ENCODE measurements at places on chromosomes 5 and 9. TPM values are rescaled to one million over a fixed set of nuclear protein-coding genes. Genes with fewer than 3 reads are reported as not detected.

- peaks cover 72% of the 10 kb centered on the region for H3K4me1 ChIP-seq
- no peak for DNase-seq
- no peak overlapping the region for H3K4me3 ChIP-seq
- H3K27me3 ChIP-seq = no peaks in the 10 kb centered on the region
- peak overlapping the region; percentile 94 for H3K27ac ChIP-seq
Measured at GRCh38 chr9:134704498-134704897, 62.9 kb downstream of the COL5A1 start.

Gene IFNK
- total RNA-seq = not detected

Gene IL5
- not detected for total RNA-seq

Gene ADAM19
- 4.9 TPM for total RNA-seq

Gene SAXO1
- total RNA-seq = not detected

- no peaks in the 10 kb centered on the region for H3K27me3 ChIP-seq
- H3K27ac ChIP-seq = no peak overlapping the region
- DNase-seq = no peak
- no peaks in the 10 kb centered on the region for H3K4me1 ChIP-seq
- no peaks in the 10 kb centered on the region for H3K36me3 ChIP-seq
Measured at GRCh38 chr5:167049771-167050567, 1241.5 kb upstream of the WWC1 start.

Gene LCNL1
- 2.0 TPM for total RNA-seq

- DNase-seq = no peak
- no peak overlapping the region for H3K27ac ChIP-seq
- H3K4me3 ChIP-seq = no peak overlapping the region
- H3K27me3 ChIP-seq = no peaks in the 10 kb centered on the region
Measured at GRCh38 chr9:70119786-70120185, 76.1 kb downstream of the MAMDC2 start.

GRCh38 chr9:102049586-102050246 is 311.3 kb upstream of the GRIN3A start:
- H3K36me3 ChIP-seq = no peaks in the 10 kb centered on the region
- H3K4me3 ChIP-seq = no peak overlapping the region
- no peak overlapping the region for H3K27ac ChIP-seq
- H3K4me1 ChIP-seq = no peaks in the 10 kb centered on the region
- no peak for DNase-seq

DNA sequence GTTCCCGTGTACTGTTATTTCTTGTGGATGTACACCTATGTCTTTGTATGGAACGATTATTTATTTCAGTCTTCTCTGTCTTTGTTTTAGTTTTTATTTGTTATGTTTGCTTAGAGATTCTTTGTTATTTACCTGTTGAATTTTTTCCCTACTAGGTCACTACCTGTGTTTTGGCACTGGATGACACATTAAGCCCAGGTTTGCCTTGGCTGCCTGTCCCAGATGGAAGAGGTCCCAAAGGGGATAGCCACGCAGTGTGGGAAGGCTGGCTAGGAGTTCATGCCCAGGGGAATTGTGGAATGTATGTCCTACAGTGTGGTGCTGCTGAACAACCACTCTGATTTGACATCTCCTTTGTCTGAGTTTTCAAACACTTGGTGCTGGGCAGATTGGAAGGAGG is 15.6 kb upstream of the SLC36A2 start:
- DNase-seq = no peak
- no peak overlapping the region for H3K4me3 ChIP-seq
- H3K27me3 ChIP-seq = no peaks in the 10 kb centered on the region
- no peaks in the 10 kb centered on the region for H3K4me1 ChIP-seq
- H3K27ac ChIP-seq = no peak overlapping the region

Gene ARHGEF28
- total RNA-seq = 41.0 TPM

- no peak overlapping the region for H3K4me3 ChIP-seq
- H3K27ac ChIP-seq = no peak overlapping the region
- no peaks in the 10 kb centered on the region for H3K4me1 ChIP-seq
- H3K27me3 ChIP-seq = no peaks in the 10 kb centered on the region
- no peaks in the 10 kb centered on the region for H3K36me3 ChIP-seq
Measured at GRCh38 chr5:75603821-75604220, 7.4 kb upstream of the ANKDD1B start.

DNA sequence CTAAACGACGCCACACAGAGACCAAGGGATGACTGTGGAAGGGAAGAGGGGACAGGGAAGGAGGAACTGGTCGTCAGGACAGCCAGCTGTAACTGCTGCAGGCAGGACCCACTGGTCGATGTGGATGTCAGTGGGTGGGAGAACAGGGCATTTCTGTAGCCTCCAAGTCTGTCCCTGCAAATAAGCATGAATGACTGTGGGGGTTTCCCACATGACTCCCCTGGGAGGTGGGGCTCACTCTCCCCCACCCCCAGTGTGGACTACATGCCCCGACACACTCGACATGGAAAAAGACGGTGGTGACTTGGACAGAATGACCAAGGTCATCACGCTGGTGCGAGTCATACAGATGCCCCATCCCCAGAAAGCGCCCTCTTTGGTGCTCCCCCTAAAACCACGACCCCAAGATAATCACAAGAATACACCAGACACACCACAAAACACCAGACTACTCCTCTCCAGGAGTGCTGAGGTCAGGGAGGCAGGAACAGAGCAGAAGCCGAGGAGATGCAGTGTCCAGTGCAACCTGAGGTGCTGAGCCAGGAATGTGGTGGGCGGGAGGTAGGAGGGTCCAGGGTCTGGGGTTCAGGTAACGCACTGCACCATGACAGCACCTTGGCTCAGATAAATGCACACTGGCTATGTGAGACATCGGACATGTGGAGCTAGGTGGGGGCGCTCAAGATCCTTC is 64.9 kb downstream of the SECISBP2 start:
- no peaks in the 10 kb centered on the region for H3K27me3 ChIP-seq
- H3K27ac ChIP-seq = no peak overlapping the region
- no peak overlapping the region for H3K4me3 ChIP-seq
- H3K4me1 ChIP-seq = peaks cover 20% of the 10 kb centered on the region

GRCh38 chr5:83688281-83688680 is 32.4 kb downstream of the HAPLN1 start:
- no peaks in the 10 kb centered on the region for H3K27me3 ChIP-seq
- no peak overlapping the region for H3K4me3 ChIP-seq
- no peak overlapping the region for H3K27ac ChIP-seq
- H3K36me3 ChIP-seq = no peaks in the 10 kb centered on the region
- DNase-seq = no peak

- DNase-seq = no peak
- H3K4me3 ChIP-seq = no peak overlapping the region
- H3K4me1 ChIP-seq = no peaks in the 10 kb centered on the region
- no peaks in the 10 kb centered on the region for H3K27me3 ChIP-seq
Measured at GRCh38 chr5:8538821-8539220, 669.9 kb downstream of the MTRR start.

- no peak for DNase-seq
- no peak overlapping the region for H3K4me3 ChIP-seq
- no peaks in the 10 kb centered on the region for H3K4me1 ChIP-seq
- H3K27me3 ChIP-seq = no peaks in the 10 kb centered on the region
- H3K27ac ChIP-seq = no peak overlapping the region
Measured at GRCh38 chr9:105510024-105510423, 47.9 kb upstream of the FKTN start.

- no peak overlapping the region for H3K27ac ChIP-seq
- H3K4me1 ChIP-seq = no peaks in the 10 kb centered on the region
- H3K36me3 ChIP-seq = no peaks in the 10 kb centered on the region
- DNase-seq = no peak
- H3K27me3 ChIP-seq = no peaks in the 10 kb centered on the region
Measured at GRCh38 chr9:73468716-73469115, 317.1 kb downstream of the ANXA1 start.

Gene SEC61B
- 80.8 TPM for total RNA-seq

GRCh38 chr9:138114501-138115245 is 237.1 kb downstream of the CACNA1B start:
- no peaks in the 10 kb centered on the region for H3K4me1 ChIP-seq
- H3K4me3 ChIP-seq = no peak overlapping the region
- no peaks in the 10 kb centered on the region for H3K36me3 ChIP-seq
- DNase-seq = peak; percentile 47
- no peaks in the 10 kb centered on the region for H3K27me3 ChIP-seq

GRCh38 chr9:135184181-135185053 is 96.9 kb downstream of the OLFM1 start:
- no peak overlapping the region for H3K27ac ChIP-seq
- H3K36me3 ChIP-seq = no peaks in the 10 kb centered on the region
- no peak overlapping the region for H3K4me3 ChIP-seq
- DNase-seq = no peak

Gene SNX30
- total RNA-seq = 7.9 TPM

GRCh38 chr9:129432297-129433154 is 188.4 kb downstream of the C9orf50 start:
- DNase-seq = no peak
- no peak overlapping the region for H3K4me3 ChIP-seq
- peaks cover 10% of the 10 kb centered on the region for H3K4me1 ChIP-seq
- H3K36me3 ChIP-seq = no peaks in the 10 kb centered on the region
- H3K27me3 ChIP-seq = no peaks in the 10 kb centered on the region

Gene RALGPS1
- total RNA-seq = 15.2 TPM

GRCh38 chr5:59813761-59814536 is 79.6 kb downstream of the PDE4D start:
- no peak overlapping the region for H3K27ac ChIP-seq
- DNase-seq = no peak
- no peaks in the 10 kb centered on the region for H3K36me3 ChIP-seq
- H3K4me3 ChIP-seq = no peak overlapping the region
- no peaks in the 10 kb centered on the region for H3K4me1 ChIP-seq

Gene PCDHB12
- total RNA-seq = 2.5 TPM
